Esophagus muscularis mucosa (tissue), 4 donors: ENCODE measurements at places on chromosomes 12 and 14.

DNA sequence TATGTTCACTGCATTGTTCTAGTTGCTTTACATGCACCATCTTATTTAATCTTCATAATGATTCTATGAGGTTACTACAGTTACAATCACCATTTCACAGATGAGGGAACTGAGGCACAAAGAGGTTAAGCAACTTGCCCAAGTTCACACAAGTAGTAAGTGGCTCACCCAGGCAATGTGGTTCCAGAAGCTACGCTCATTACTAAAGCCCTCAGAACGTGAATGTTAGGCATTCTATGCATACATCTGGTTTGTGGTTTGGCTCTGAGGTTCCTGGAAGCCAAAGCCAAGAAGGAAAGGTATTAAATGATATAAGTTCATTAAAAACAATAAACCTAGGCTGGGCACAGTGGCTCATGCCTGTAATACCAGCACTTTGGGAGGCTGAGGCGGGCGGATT, 14.4 kb upstream of the VRTN start:
- DNase-seq = no peak

DNA sequence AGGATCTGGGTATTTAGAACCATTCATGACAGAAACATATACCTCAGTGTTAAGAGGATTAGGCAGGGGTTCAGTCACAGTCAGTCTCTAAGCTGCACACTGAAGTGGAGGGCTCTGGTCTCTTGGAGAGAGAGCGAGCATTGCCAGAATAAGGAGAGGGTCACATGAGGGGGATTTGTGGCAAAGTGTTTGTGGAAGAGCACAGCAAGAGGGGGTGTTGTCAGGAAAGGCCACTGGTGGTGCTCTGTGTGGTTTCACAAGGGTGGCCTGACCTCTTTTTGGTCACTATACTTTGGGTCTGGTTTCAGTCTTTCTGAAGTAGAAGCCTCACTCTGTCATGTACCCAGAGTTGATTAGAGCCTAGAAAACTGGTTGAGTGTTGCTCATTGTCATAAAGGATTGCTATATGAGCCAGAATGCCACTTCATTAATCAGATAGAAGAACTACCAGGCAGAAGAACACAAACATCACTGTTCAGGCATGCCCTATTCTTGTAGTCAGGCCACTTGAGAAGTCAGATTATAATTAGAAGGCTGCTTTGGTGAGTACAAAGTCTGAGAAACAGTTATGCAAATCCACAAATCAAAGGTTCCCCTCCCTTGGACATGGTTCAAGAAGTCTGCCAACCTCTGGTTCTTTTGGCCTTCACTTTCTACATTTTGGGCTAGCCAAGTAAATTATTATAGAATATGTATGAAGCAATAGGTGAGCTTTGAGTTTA, 8.4 kb downstream of the TMEM19 start:
- DNase-seq = no peak

GRCh38 chr14:93035917-93036651, 79.6 kb downstream of the ITPK1 start:
- no peak for DNase-seq

- DNase-seq = no peak
These were observed 423.9 kb downstream of the SOX5 start for GRCh38 chr12:23525450-23526072.

DNA sequence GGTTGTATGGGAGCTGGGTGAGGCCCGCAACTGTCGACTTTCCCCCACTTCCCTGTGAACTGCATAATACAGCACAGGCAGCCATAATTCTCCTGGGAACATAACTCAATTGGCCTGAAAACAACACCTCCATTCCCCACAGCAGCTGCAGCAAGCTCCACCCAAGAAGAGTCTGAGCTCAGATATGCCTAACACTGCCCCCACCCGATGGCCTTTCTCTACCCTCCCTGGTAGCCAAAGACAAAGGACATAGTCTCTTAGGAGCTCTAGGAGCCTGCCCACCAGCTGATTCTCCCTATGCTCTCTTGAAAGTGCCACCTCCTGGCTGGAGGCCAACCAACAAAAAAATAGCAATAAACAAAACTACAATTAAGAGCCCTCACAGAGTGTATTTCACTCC, 542.7 kb upstream of the LMO3 start:
- no peak for DNase-seq

GRCh38 chr12:49665384-49665783, 41.8 kb downstream of the FMNL3 start:
- no peak for DNase-seq

GRCh38 chr12:122140467-122141257, 33.4 kb downstream of the IL31 start:
- no peak for DNase-seq

GRCh38 chr14:62301911-62302310, 539.7 kb downstream of the SNAPC1 start:
- no peak for DNase-seq

DNA sequence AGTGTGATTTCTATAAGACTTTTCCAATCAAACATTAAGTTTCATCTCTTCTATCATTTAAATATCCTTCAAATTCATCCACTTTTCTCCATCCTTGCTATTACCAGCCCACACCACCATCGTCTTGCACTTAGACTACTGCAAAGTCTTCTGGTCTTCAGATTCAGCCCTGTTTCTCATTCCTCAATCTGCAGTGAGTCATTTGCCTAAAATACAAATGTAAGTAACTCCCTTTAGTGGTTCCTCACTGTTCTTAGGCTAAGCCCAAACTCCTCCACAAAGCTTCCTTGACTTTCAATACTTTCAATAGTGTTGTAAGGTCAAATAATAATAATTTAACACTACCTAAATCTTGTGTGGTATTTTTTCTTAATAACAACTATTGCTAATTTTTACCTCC, 83.3 kb downstream of the PLEKHG7 start:
- no peak for DNase-seq

GRCh38 chr12:56162468-56163290, 4.5 kb downstream of the MYL6 start:
- no peak for DNase-seq

- DNase-seq = no peak
These were observed 417.8 kb upstream of the FOXG1 start for GRCh38 chr14:28348797-28349196.

- no peak for DNase-seq
These were observed 85.6 kb downstream of the LMO3 start for GRCh38 chr12:16520328-16520727.

GRCh38 chr14:73625706-73626105, 13.4 kb downstream of the ACOT6 start:
- no peak for DNase-seq

DNA sequence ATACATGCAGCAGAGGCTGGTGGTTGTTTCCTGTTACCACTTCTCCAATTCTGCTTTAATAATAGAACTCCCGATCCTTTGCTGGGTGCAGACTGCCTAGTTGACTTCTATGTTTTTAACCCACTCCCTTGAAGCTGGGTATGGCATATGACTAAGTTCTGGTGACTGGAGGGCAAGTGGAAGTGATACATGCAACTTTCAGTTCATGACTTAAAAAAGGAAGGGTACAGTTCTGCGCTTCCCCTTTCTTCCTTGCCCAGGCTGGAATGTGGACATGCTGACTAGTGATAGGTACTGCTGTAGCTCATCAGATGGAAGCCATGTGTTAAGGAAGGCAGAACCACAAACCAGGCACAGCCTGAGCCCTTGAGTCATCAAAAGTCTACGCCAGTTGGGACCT, 2.4 kb upstream of the A2M start:
- DNase-seq = no peak

GRCh38 chr14:93318927-93319326, 13.9 kb downstream of the BTBD7 start:
- no peak for DNase-seq

DNA sequence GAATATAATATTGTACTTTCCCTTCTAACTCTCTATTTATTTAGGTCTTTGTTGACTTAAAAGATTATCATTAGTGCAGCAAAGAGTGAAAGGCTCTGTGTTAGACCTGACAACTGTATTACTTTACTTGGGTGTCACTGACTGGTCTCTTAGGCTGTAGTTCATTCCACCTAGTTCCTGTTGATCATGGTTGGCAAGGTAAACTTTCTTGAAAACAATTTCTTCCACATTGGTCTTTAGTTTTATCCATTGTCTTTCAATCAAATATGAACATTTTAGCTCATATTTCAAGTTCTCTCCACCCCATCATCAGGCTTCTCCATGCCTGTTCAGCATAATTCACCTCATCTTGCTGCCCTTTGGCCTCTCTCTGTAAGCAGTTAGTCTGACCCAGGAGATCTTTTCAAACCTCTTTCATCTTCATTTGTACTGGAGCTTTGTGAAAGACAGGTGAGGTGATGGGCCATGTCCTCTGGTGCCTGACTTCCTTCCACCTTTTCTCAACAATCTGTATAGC, 32.1 kb upstream of the PPM1H start:
- no peak for DNase-seq

GRCh38 chr14:52091928-52092327, 23.1 kb upstream of the NID2 start:
- peak; percentile 70 for DNase-seq

DNA sequence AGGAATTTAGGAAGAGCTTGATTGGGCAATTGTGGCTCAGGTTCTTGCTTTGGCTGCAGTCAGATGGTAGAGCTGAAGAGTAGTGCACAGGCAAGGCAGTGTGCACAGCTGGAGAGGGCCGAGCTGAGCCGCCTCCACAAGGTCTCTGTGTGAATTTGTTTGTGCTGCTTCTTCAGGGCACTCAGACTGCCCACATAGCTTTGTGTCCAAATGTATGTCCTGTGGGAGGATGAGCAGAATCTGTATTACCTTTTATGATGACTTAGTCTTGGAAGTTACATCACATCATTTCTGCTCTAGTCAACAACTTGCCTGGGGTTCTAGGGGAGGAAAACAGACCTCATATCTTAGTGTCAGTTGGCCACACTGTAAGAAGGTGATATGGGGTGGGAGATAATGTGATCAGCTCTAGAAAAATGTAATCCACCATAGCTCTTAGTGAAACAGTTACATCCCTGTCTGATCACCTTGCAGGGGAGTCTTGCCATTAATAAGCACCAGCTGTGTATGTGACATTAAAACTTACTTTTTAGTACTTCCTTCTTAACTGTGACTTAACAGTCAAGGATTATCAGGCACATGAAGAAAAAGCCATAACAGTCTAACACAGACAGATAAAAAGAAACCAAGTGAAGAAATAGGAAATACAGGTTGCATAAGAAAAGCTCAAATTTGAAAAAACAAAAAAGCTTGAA, 53.4 kb downstream of the RCOR1 start:
- no peak for DNase-seq

DNA sequence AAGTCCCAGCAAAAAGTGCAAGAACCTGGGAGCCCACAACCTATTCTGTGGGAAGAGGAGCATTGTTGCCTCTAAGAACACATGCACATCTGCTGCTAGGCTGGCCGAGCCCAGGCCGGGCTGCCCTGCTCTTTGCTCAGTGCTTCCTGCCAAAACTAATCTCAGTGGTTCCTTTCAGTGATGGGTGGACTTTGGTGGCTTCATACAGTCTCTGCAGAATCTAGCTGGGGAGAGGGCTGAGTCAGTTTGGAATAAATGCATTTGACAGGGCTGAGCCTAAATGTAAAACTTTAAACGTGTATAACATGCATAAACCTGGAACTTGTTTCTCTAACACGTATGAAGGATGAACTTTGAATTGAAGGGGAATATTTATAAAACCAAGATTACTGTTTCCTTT, 44.6 kb downstream of the CCDC177 start:
- DNase-seq = no peak

GRCh38 chr12:117563007-117563406, 201.6 kb upstream of the NOS1 start:
- no peak for DNase-seq

GRCh38 chr12:67288561-67288960, 19.4 kb downstream of the CAND1 start:
- DNase-seq = no peak

- no peak for DNase-seq
These were observed 159.0 kb downstream of the PTPN11 start for GRCh38 chr12:112577473-112578329.

- DNase-seq = no peak
These were observed 42.6 kb downstream of the A2M start for GRCh38 chr12:9073076-9073475.

DNA sequence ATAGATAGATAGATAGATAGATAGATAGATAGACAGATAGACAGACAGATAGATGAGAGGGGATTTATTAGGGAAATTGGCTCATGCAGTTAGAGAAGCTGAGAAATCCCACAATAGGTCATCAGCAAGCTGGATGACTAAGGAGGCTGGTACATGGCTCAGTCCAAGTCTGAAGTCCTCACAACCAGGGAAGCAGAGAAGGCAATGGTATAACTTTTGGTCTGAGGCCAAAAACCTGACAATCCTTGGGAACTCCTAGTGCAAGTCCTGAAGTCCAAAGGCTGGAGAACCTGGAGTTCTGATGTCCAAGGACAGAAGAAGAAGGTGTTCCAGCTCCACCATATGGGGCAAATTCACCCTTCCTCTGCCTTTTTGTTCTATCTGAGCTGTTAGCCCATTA, 517.6 kb upstream of the ATP2B1 start:
- no peak for DNase-seq

- no peak for DNase-seq
These were observed 218.8 kb downstream of the BTG1 start for GRCh38 chr12:91926848-91927247.

DNA sequence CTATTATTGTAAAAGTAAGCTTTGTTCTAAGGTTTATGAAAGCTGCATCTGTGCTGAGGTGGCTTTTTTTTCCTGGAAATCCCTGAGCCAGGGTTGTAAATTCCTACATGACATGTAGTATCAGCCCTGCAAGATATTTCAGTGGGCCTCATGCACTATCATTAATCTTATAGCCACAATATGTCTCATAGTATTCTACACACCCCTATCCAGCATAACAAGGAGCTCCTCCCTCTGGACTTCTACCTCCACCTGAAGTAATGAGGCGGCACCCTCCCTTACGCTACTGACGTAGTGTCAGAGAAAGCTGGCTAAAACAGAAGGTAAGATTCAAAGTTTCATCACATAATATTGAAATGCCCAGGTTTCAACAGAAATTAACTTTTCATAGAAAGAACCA, 35.5 kb downstream of the SLC5A8 start:
- no peak for DNase-seq

GRCh38 chr12:130494736-130495135, 157.0 kb downstream of the PIWIL1 start:
- no peak for DNase-seq

DNA sequence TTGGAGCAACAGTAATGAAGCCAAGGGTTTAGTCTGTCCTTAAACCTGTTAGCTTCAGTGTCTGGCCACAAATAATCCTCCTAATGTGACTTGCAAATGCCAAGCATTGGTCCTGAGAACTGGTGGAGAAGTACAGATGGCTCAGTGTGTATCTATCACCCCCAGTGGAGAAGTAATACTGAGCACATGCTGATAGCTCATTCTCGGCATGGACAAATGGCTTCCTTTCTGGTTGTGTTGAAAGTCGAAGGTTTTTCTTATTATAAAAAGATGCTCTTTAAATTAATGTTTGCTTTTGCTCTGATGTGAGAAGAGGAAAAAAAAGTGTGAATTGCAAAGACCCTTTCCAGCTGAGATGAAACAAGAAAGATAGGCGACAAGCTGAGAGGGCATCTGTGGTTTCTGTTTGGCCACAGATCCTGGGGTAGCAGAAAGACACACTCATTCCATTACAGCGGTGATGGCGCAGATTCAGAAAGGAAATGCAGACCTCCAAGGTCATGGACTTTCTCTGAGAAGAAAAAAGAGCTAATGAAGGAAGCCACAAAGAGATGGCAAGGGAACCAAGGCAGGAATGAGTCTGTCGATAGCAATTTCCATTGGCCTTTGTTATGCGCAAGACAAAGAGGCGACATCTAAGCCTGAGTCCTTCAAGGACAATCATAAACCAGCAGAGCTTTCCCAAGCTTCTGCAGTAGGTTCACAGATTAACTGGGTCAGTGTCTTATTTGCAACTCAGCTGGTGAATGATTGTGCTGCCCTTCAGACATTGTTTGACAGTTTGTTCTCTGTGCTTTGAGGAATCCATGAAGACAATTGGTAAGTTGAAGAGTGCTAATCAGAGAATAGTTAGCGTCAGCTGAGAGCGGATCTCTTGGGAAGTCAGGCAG, 155.5 kb upstream of the RGS6 start:
- no peak for DNase-seq
